ENCODE measurements at places on chromosomes 6 and 20.

DNA sequence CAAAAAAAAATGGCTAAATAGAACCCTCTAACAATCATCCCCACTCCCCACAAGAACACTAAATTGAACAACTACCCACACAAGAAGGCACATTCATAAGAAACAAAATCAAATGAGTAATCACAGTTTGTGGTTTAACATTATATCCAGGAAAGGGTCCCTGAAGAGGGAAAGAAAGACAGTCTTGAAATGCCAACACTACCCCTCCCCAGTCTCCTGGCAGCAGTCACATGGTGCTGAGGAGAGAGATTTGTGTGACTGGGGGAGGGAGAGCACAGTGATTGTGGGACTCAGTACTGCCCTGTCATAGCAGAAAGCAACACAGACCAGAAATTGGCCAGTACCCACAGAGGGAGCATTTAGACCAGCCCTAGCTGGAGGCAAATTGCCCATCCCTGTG, 443.7 kb upstream of the BTBD3 start:
- no peak for DNase-seq

DNA sequence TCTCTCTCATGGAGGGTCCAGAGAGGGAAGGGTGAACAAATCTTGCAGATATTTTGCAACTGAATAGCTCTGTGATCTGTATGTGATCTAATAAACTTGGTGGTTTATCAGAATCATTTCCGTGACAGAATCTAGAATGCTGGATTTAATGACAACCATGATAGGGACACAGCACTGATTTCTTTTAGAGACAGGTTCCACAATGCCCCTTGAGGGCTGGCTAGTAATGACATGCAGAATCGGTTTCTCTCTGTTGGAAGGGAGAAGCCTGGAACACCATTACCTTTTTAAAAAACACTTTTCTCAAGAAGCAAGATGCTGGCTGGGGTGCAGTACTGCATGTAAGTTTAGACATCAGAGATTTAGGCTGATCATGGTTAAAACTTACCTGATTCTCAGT, 313.4 kb downstream of the CDH26 start:
- DNase-seq: no peak

DNA sequence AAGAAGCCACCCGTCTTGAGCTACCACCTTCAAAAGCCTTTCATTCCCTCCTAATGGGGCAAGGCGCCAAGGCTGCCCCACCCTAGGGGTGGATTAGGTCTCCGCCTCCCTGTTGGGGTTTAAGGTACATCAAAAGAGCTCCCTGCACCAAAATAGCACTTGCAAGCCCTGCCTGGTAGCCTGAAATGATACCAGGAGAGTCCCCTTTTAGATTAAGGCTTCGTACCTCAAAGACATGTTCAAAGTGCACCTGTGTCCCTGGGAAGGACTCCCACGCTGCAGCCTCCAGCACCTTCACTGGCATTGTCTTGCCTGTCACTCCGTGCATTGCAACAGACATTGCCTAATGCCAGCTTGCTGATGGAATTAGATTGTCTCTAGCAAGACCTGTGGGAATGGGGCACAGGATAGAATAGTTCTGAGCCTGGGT, 15.7 kb upstream of the CDKN1A start:
- DNase-seq: no peak

- no peak for DNase-seq
Observed at GRCh38 chr6:33834401-33835392, 30.9 kb upstream of the MLN start.

- peak; percentile 71 for DNase-seq
Observed at GRCh38 chr6:109790131-109790530, 99.0 kb downstream of the FIG4 start.

DNA sequence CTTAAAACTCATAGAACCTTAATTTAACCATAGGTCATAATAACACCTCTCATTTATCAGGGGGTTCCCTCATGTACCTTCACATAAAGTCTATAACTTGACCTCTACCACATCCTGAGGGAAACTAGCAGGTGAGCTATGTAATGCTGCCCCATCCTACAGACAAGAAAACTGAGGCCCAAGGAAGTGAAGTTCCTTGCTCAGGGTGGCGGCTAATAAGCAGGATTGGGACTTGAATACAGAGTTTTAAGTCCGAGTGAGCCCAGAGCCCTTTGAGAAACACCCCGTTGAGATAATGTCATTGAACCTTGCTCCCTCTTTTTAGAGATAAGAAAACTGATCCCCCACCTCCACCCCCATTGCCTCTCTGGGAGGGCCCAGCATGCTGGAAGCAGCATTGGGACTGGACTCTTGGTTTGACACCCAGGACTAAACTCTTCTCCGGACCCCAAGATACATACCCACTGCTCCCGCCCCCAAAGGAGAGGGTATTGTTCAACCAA, 429 bp downstream of the BNIP5 start:
- DNase-seq: no peak

- DNase-seq: no peak
Observed at GRCh38 chr6:84371681-84372080, 144.2 kb upstream of the CEP162 start.

GRCh38 chr20:17128206-17128605, 98.6 kb upstream of the PCSK2 start:
- DNase-seq: no peak

DNA sequence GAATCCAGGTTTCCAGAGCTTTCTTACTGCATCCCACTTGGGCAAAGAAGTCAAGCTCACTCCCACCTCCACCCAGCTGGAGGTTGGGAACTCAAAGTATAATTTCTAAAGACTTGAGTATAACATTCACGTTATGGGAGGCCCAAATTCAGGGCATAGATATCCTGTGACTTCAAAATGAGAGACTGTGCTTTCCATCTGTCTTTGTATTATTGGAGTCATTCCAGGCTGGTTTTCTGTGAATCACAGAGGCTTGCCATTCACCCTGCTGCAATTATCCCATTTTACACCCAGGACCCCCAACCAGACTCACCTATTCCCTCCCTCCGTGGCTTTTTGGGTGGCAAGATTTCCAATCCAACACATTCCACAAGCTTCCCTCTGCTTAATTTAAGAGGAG, 19.3 kb upstream of the SRC start:
- DNase-seq: no peak

- no peak for DNase-seq
Observed at GRCh38 chr6:111147440-111147839, 60.1 kb downstream of the SLC16A10 start.

- DNase-seq: no peak
Observed at GRCh38 chr6:157188213-157188612, 135.1 kb downstream of the TMEM242 start.

- no peak for DNase-seq
Observed at GRCh38 chr6:87154641-87154992, 748 bp upstream of the ZNF292 start.

DNA sequence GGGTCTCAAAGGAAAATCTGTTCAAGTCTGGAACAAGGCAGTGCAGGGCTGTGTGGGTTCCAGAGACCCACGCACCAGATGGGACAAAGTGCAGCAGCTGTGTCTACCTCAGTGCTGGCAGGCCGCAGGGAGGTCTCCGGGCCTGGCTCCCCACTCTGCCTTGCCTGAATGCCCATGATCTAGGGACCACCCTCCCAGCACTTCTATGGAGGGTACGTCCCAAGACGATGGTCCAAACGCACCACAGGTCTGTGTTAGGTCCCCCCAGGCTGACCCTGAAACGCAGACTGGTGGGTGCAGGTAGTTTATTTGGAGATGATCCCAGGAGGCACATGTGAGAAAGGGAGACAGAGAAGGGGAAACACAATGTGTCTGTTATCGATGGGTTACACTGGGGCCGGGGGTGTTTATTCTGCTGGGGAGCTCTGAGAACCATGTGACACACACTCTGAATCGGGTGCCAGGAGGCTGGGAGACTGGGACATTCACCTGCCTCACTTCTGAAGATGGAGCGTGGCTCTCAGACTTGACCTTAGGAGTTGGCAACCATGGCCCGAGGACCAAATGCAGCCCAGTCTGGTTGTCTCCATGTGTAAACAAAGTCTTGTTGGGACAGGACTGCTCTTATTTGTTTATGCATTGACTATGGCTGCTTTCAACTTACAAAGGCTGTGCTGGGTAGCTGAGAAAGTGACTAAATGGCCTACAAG, 21.7 kb downstream of the CST9L start:
- DNase-seq: no peak

DNA sequence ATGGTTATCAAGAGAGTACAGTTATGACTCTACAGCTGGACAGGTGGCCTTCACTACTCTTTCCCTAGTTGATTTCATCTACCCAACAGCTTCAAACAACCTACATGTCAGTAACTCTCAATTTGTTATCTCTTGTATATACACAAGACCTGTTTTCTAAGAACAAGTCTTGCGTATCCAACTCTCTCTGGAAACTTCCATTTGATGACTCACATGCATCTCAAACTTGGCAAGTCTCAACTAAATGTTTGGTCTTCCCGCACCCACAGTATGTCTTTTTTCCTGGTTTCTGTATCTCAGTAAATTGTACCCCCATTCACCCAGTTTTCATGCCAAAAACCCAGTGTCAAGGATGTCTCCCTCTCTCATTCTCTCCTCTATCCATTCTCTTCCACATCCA, 97.7 kb downstream of the BTBD9 start:
- DNase-seq: no peak

GRCh38 chr6:148758492-148758891, 11.7 kb downstream of the UST start:
- DNase-seq: no peak

- DNase-seq: no peak
Observed at GRCh38 chr20:32902456-32903420, 44.0 kb downstream of the EFCAB8 start.

DNA sequence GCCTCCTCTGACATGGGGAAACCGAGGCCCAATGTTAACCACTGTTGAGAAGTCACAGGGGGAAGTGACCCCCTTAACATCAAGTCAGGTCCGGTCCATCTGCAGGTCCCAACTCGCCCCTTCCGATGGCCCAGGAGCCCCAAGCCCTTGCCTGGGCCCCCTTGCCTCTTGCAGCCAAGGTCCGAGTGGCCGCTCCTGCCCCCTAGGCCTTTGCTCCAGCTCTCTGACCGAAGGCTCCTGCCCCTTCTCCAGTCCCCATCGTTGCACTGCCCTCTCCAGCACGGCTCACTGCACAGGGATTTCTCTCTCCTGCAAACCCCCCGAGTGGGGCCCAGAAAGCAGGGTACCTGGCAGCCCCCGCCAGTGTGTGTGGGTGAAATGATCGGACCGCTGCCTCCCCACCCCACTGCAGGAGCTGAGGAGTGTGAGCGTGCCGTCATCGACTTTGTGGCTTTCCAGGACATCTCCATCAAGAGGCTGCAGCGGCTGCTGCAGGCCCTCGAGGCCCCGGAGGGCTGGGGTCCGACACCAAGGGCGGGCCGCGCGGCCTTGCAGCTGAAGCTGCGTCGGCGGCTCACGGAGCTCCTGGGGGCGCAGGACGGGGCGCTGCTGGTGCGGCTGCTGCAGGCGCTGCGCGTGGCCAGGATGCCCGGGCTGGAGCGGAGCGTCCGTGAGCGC, 1.6 kb downstream of the TNFRSF6B start:
- no peak for DNase-seq

DNA sequence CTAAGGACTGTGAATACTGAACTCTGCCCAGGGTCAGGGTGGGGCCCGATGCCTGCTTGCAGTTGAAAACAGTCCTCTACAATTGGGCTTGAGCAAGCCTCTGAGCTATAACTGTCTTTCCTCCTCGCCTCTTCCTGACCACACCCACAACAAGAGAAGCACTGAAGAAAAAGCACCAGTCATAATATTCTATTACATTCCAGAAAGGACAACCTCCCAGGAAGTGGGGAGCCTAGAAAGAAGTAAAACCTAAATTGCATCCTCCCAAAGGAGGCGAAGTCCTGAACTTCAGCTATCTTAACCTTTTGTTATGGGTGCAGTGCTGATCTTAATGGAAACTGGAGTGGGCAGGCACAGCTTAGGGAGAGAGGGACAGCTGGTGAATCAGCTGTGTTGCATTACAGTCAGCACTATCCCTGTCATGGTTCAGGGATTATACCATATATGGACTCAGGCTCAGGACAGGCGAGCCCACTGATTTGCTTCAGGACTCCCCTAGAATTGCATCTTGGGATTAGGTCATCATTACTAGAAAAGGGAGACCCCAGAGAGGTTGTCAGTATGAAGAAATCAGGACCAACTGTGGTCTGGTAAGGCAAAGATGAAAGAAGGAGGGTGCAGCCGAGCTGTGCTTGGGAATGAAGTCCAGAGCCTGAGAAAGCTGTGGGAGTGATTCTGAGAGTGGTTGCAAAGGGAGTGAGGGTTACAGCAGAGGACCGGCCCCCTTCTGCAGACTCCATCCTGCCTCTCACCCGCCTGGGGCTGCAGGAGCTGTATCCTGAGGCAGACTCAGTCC, 18.3 kb upstream of the TRAM2 start:
- peak; percentile 80 for DNase-seq

DNA sequence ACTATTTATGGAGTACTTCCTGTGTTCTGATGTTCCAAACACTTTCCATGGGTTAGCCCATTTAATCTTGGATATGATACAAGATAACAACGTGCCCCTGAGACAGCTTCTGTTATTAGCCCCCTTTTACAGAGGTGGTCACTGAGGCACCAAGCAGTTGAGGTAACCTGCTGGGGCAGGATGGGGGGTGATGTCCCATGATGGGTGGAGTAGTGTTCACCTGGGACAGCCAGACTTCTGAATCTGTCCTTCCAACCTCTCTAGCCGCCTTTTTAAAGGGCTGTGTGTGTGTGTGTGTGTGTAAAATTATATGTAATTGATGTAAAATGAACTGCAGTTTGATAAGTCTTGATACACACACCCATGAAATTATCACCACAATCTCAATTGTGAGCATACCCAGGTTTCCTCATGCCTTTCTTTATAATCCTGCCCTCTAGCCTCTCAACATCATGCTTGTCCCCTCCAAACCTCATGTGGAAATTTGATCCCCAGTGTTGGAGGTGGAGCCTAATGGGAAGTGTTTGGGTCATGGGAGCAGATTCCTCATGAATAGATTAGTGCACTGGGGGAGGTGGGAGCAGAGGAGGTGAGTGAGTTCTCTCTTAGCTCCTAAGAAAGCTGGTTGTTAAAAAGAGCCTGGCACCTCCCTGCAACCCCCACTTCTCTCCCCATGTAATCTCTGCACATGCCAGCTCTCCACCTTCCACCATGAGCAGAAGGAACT, 39.2 kb downstream of the PLAGL2 start:
- DNase-seq: no peak

DNA sequence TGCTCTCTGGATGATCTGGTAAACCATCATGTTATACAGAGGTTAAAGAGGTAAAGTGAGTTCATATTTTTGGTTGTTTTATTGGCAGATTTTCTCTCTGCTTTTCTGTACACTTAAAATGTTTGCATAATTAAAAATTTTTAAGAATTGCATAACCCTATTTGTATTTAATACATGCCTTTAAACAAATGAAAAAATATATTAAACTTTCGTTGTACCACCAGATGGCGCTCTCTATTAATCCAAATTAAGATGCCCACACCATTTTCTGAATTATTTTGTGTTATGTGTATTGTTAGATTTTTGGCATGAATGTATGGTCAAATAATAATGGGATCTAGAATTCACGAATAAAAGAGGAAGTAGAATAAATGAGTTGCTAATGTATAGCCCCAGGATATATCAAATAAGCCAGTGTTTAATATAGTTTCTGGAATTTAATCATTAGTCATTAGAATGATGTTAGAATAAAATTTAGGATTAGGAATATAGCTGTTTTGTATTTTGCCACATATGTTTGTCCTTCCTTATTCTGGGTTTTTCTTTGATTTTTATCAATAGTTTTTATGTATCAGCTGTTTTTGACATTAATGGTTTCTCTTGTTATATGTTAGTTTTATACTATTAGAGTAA, 38.9 kb downstream of the SMAP1 start:
- no peak for DNase-seq
